ENCODE measurements at places on chromosomes 4 and X.

DNA sequence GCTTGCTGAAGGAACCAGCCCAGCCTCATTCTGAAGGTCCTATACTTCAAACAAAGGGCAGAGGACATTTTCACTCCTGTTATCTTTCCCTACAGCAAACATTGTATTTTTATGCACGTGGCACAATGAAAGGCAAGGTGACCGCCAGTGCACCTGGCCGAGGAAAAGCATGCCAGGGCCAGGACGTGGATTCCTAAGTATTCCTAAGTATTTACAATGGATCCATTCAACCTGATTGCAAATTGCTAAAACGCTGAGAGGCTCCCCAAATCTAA lies 127.9 kb upstream of the FTHL17 start:
- no peak for DNase-seq

- DNase-seq: no peak
These were observed 1.6 kb downstream of the MED14 start for GRCh38 chrX:40733706-40734105.

DNA sequence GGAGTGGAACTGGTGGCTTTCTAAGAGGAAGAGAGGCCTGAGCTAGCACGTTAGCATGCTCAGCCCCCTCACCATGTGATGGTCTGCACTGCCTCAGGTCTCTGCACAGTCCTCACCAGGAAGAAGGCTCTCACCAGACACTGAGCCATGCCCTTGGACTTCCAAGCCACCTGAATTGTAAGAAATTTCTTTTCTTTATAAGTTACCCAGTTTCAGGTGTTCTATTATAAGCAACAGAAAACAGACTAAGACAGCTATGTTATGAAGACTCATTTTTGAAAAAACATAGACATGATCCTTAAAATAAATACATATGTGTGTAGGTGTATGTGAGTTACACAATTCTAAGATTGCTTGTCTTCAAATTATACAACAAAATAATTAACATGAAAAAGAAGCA lies 74.7 kb downstream of the CEP44 start:
- DNase-seq: peak; percentile 2

- DNase-seq: no peak
These were observed 10.1 kb downstream of the DHRSX start for GRCh38 chrX:2490634-2491033.

GRCh38 chr4:188127214-188127874 lies 11.9 kb upstream of the TRIML1 start:
- DNase-seq: peak; percentile 6

DNA sequence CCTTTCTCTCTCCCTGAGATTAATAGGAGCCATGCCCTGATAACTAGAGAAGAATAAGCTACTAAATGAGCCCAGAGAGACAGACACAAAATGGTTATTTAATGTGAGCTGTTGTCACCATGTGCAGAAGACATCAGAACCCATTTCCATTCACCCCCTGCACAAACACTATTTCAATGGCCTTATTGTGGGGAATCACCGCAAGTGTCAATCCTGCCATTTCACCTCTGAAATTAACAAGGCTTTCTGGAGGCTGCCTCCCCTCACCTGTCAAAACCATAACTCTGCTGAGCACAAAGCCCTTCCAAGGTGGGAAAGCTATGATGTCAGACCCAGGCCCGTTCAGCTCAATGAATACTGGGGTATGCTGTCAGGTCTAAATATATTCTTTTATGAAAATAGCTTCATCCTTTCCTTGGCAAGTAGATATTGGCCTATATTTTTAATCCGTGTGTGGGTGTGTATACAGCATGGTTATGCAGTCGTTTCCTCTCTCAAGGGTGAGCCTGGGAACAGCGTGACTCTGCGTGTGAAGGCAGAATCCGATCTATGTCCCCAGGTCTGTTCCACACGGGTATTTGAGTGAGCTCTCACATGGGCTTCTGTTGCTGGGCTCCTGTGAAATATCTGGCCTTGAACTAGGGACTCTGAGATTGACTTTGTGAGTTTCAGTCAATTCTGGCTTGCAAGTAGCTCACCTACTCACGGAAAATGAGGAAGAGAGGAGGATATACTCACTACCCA lies 266.3 kb downstream of the FBXW7 start:
- DNase-seq: no peak

GRCh38 chr4:184448141-184448540 lies 26.2 kb downstream of the IRF2 start:
- DNase-seq: no peak

- no peak for DNase-seq
These were observed 124.0 kb downstream of the PDE5A start for GRCh38 chr4:119504616-119505015.

GRCh38 chrX:69165087-69165651 lies at the start of gene PJA1:
TSS of gene PJA1 (minus strand) at chrX:69165453. CDS start at chrX:69163073, 2,380 bp downstream.
- DNase-seq: peak; percentile 75

DNA sequence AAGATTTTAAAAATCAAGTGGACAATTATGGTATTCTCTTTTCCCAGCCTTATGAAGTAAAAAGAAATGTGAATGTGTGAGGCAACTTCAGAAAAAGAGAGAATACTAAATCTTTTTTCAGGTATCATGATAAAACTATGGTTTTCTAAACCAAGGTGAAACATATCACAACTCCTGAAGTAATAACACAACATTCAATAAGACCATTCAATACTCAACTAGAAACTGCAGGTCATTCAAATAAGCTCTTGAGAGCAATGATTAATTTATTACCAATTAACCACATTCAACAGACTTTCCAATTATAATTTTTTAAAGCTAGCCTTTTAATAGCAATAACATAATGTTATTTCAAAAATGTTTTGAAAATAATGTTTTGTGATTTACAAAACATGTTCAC lies 35.8 kb downstream of the SLC10A7 start:
- DNase-seq: peak; percentile 42

DNA sequence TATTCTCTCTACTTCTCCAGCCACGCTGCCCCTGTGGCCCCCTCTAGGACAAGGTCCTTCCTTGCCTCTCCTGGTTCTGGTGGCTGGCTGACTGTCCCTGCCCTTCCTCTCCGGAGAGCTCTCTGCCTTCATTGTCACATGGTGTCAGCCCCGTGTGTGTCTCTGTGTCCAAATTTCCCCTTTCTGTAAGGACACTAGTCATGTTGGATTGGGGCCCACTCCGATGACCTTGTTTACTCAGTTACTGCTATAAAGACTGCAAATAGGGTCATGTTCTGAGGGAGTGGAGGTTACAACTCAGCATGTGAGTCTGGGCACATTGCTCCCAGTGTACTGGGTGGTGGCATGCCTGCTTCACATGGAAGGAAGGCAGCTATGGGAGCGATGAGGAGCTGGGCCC lies 129.5 kb upstream of the PSAPL1 start:
- DNase-seq: no peak

DNA sequence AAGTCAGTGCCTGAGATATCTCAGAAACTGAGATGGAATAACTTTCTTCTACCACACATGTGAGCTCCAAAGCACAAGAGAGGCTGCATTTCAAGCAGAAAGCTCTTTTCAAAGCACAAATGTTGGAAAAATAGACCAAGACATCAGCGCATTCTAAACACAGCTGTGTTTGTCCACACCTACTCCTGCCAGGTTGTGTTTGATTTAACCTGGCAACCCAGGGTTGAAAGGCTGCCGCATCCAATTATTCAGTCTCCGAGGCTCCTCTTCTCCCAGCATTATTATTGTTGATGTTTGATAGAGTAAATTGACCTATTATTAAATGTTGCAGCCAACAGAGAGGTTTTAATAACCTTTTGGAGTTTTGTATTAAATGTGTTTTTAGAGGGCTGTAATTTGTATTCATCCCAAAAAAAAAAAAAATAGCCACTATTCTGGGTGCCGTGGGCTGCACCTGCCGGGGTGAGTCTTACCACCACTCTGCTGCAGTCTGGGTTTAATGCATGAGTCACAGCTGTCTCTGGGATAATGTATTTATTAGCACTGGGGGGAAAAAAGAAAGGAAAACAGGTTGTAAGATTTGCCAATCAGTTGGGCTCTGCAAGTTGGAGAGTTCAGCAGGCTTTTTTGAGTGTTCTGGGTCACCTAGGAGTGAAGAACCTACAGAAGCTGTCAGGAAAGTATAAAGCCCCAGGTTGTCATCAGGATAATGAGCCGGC lies 105.2 kb upstream of the NOCT start:
- no peak for DNase-seq

- no peak for DNase-seq
These were observed 888.7 kb downstream of the RAB28 start for GRCh38 chr4:12595489-12595888.

DNA sequence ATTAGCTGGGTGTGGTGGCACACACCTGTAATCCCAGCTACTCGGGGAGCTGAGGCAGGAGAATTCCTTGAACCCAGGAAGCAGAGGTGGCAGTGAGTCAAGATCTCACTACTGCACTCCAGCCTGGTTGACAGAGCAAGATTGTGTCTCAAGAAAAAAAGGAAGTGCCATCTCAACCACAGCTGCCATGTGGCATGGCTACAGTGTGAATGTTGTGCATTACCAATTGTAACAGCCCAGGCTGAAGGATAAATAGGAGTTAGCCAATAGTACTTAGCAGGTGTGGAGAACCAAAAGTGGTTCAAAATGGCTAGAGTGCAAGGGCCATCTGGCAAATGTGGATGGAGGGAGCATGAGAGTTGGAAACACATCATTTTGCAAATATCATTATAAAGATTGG lies 28.9 kb downstream of the SLC25A5 start:
- no peak for DNase-seq

GRCh38 chrX:124217304-124218251 lies 114.9 kb upstream of the TEX13D start:
- DNase-seq: peak; percentile 92

DNA sequence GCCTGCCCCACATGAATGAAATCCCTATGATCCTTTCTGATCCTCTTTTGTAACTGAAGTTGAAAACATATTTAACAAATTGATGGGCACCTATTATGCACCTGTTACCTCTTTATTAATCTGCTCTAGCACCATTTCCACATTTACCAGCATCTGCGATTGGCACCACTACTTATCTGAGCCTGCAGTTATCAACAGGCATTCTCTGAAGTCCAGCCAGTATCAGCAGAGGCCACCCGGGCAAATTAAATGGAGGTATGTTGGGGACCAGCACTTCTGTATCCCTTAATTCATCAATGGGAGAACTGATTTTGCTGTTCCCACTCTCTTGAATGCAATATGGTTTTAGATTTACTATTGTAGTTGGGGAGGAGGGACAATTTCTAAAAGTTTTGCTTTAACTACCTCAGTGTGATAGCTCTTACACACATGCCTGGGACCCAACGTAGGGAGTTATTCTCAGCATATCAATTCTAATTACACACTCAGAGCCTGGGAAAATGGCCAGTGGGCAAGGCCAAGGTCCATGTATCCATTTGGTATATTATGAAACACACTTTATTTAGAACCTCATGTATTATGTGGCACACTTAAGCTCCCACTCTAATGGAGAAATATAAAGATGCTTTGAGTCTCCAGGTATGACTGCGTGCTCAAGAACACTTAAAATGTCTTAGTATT lies 1927.1 kb upstream of the PCDH7 start:
- DNase-seq: no peak

DNA sequence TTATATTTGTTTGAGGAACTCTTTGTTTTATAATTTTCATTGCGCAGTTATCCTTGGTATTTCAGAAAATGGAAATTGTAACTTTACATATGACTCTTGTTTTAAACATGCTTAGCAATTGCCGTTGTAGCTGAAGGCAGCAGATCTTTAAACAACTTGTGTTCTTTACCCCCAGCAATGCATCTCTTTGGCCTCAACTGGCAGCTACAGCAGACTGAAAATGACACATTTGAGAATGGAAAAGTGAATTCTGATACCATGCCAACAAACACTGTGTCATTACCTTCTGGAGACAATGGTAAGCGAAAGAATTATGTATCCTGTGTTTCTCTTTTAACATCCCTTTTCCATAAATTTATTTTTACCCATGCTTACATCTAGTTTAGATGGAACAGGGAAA lies 263.6 kb downstream of the DCTD start:
- DNase-seq: no peak

- no peak for DNase-seq
These were observed 15.7 kb upstream of the TET2 start for GRCh38 chr4:105130945-105131344.

- DNase-seq: peak; percentile 45
These were observed 138.9 kb downstream of the SOWAHB start for GRCh38 chr4:76758996-76759395.

DNA sequence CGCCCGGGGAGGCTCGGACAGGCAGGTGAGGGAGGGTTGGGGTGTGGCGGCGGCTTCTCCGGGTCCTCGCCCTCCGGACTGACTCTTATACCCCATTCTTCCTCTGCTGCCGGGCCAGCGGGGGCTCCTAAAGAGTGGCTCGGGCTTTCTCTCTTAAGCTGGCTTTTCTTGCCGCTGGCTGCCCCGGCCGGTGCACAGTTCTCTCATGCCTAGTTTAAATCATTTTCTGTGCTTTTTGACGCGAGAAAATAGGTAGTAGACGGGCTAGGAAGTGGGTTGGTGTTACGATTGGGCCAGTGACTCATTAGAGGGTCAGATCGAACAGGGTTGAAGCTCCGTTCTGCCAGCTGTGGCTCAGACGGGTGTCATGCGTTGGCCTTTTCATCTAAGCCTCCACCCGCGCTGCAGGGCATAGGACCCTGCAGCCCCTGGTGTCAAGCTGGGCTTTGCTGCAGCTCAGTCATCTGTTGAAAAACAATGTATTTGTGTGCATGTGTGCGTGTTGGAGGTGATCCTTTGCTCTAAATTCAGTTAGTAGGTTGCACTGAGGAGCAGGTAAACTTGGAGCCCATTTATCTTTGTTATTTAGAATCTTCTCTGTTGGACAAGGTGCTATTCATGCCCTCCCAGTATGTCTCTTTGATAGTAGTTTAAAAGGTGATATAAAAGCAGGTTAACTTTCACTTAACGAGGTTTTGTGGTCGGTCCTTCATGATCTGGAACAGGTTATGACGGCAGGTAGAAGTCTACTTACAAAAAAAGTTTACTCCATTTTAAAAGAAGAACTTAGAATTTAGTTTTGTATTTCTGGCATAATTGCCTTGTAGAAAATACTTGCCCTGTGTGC lies 802 bp downstream of the BMP2K start:
- peak; percentile 73 for DNase-seq

- no peak for DNase-seq
These were observed 70.2 kb upstream of the PLS3 start for GRCh38 chrX:115490814-115491213.

DNA sequence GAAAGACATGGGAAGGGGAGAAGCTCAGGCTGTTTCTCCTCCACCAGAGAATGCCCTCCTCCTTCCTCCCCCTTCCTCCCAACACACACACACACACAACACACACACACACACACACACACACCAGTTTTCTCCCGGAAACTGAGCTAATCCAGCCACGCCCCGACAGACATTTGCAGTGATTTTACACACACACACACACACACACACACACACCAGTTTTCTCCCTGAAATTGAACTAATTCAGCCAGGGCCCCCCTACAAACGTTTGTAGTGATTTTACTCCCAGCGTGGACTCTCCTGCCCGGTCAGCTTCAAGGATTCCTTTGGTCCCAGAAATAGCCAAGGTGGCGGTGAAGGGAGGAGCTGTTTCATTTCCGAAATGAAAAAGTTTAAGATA lies 32.9 kb upstream of the STX18 start:
- peak; percentile 38 for DNase-seq

- no peak for DNase-seq
These were observed 101.0 kb upstream of the TLR2 start for GRCh38 chr4:153582954-153583702.

Measured in activated CD4-positive, alpha-beta T cell treated with anti-CD3 and anti-CD28 coated beads, Interleukin-10, Interleukin-2, amounts not matched to agents 100 ng/mL and 50 ng/mL, durations not matched to agents 16 hours and 8 hours (primary cell).